ENCODE measurements at places on chromosomes 6 and 20.

DNA sequence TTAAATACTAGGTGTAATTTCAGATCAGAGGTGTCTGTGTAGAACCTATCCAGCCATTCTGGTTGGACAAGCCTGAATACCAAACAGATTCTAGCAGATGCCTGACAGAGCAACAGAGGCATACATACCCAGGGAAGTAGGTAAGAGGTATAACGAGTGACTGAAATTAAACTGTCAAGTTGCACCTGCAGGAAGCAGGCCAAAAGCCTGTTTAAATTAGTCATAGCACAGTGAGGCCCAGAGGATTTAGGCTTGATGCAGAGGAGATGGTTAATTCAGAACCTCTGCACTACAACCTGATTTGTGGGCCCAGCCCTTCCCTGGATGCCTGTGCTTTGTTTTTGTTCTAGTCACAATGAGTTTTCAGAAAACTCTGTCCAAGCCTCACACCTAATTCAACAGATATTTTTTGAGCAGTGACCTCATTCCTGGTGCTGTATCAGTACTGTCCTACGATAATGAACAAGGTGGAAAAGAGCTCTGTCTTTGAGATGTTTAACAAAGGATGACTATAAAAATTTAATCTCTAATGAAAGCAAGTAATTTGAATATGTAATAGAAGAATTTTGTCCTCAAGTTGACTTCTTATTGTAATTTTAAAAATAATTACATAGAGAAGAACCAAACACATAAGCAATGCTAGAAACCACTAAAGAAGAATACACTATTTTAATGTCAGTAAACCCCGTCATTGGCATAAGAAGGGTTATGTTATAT is 31.7 kb downstream of the C6orf58 start:
- no peak for DNase-seq

- no peak for DNase-seq
Measured at GRCh38 chr6:110170081-110170480, 9.4 kb downstream of the WASF1 start.

DNA sequence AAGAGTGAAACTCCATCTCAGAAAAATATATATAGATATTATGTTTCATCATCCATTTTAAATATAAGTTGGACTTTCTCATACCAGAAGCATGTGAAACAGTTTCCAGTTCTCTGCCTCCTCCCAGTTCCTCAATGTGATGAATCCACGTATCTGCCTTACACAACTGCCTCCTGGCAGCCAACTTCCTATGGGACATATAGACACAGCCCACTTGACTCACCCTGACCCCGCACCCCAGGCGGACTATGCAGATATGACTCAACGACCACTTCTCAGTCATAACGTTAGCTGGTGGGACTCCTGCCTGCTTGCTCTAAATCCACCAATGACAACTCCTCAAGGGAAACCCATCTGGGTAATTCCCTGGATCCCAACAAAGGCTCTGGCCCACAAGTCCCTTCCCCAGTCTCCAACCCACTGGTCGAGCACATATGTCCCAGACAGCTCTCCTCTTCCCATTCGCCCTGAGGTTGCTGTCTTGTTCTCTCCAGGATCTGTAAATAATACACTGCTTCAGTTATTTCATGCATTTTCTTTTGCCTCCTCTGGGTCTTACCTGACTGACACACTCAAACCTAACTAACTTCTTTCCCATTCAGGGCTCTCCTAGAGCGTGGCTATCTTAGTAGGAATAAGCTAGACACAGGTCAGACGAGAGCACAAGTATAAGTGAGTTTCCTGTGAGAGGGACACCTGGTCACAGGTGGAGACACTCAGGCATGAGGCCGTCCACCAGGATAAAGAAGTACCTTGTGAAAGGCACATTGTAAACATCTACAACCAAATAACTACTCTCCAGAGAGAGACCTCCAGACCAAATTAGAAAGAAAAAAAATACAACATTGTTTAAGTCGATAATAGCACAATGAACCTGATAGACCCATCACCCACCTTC is 548.5 kb downstream of the CD83 start:
- no peak for DNase-seq

GRCh38 chr6:137749696-137750211 is 117.3 kb upstream of the TNFAIP3 start:
- DNase-seq = no peak

GRCh38 chr6:33202799-33203198 is 1.7 kb upstream of the HSD17B8 start:
- DNase-seq = no peak

DNA sequence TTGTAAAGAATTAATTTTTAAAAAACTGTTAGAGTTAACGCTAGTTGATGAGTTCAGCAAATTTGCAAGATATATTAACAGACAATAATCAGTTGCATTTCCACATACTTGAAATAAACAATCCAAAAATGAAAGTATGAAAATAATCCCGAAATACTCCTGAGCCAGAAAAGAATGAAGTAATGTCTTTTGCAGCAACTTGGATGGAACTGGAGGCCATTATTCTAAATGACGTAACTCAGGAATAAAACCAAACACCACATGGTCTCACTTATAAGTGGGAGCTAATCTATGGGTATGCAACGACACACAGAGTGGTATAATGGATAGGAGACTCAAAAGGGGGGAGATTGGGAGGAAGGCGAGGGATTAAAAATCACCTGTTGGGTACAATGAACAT is 872.9 kb upstream of the GJE1 start:
- DNase-seq = no peak

- no peak for DNase-seq
Measured at GRCh38 chr6:90019216-90019615, 124.9 kb downstream of the GJA10 start.

GRCh38 chr6:9704989-9705388 is 709.9 kb downstream of the TFAP2A start:
- no peak for DNase-seq

- no peak for DNase-seq
Measured at GRCh38 chr6:67141005-67141404, 1434.0 kb upstream of the EYS start.

DNA sequence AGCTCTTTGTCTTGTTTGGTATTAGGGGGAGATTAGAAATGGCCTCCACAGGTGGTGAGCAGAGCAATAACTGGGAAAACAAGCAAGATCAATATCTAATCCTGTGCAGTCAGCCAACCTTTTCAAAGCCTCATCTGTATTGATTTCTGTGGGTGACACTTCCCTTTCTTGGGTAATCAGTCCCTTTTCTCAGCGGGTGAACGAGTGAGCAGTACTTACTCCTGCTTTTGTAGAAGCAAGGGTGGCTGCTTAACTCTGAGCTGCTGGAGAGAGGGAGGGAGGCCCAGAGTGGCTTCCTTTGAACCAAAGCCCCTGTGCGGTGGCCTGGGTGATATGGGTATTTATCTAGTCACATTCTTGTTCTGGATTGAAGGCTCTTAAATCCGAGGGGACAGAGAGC is 254.8 kb upstream of the CHD6 start:
- no peak for DNase-seq

DNA sequence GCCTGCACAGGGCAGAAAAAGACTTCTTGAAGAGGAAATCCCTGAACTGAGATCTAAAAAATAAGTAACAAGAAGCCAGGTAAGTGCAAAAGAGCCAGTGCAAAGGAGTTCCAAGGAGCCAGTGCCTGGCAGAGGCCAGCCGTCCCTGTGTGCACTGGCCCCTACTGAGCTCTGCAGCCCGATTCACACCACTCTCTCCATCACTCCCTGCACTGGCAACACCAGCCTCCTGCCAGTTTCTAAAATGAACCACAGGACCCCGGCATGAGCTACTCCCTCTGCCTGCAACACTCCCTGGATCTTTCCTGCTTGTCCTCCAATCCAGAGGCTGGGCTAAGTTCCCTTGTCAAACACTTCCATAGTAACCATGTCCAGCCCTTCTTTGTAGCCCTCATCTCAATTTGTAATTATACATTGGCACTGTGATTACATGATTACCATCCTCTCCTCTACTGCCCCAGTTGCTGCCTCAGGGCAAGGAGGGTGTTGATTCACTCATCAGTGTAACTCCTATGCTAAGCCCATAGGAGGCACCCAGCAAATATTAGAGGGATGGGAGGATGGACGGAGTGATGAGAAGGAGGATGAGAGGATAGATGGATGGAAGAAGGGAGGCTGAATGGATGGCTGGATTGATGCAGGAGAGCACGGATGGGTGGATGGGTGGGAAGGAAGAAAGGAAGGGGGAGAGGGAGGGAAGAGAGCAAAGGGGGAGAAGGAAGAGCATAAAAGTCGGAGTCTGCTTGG is 49.3 kb downstream of the SIRPA start:
- DNase-seq = no peak

DNA sequence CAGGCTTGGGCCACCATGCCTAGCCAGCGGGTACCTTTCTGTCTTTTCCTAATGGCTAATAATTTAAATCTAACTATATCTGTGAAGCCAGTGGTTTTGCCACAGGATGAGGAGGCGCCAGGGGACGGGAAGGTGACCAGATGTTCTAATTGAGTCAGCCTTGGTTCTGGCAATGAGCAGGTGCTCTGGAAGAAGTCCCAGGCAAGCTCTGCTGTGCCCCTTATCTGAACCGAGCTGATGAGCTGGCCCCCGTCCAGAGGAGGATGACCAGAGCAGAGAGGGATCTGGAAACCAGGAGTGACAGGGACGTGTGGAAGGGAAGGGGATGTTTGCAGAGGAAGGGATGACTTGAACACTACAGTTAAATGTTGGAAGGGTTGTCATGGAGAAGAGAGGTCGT is 46.7 kb downstream of the SLC35D3 start:
- DNase-seq = no peak

DNA sequence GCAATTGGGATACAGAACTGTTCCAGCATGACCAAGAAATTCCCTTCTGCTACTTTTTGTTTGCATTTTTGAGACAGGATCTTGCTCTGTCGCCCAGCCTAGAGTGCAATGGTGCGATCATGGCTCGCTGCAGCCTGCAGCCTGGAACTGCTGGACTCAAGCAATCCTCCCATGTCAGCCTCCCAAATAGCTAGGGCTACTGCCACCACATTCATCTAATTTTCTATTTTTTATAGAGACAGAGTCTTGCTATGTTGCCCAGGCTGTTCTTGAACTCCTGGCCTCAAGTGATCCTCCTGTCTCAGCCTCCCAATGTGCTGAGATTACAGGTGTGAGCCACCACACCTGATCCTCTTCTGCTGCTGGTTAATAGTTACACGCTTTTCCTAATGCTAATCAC is 204.9 kb downstream of the SOX4 start:
- DNase-seq = no peak

GRCh38 chr6:88764081-88764480 is 199.3 kb downstream of the RNGTT start:
- DNase-seq = no peak

DNA sequence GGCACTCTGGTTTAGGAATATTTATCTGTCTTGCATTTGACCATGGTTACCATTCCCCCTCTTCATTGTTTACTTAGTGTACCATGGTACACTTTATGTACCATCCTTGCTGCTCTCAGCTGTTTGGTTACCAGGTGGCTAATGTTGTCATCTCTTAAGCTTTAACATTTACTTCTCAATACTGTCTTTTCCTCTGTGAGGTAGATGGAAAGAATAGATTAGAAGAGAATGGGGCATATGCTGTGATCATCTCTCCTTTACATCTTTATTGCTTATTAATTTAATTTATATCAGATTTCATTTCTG is 109.2 kb downstream of the NCOA3 start:
- no peak for DNase-seq
